ENCODE measurements at places on chromosomes 3 and 15. TPM values are rescaled to one million over a fixed set of nuclear protein-coding genes. Genes with fewer than 3 reads are reported as not detected.

DNA sequence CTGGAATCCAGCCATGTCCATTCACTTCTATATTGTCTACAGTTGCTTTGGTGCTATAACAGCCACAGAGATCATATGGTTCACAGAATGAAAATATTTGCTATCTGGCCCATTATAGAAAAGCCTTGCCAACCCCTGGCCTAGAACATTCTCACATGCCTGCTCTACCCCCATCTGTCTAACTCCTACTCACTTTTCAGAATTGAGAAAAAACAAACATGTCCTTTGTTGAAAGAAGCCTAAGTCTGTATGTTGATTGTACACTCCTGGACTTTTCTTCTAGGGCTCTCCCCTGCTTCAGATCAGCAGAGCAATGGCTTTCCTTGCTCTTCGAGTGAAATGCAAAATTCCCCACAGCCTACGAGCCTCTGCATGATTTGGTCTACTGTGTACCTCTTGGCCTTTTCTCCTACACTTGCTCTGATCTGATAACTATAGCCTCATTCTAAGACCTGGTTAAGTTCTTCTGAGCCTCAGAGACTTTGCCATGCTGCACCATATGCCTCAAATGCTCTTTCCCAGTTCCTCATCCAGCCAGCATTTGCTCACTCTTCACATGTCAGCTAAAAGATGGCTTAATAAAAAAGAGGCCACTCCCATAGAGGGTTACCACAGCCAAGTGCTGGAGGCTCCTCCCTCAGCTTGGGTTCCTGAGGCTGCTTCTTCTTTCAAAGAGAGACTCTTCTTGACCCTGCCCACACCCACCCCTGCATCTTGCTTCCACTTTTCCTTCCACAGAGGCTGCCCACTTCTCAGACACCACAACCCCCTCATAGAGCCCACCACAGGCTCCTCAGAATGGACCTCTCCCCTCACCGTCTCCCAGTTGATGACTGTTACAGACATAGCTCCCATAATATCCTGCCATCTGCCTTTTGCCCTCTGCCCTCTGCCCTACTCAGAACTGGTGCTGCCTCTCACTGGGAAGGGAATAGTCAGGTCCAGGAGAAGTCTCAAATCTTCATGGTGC, 22.9 kb upstream of the DCLK3 start:
- H3K4me1 ChIP-seq, result no peaks in the 10 kb centered on the region
- H3K27ac ChIP-seq, result no peak overlapping the region
- DNase-seq, result no peak

OCA2 gene
- total RNA-seq, result not detected

DNA sequence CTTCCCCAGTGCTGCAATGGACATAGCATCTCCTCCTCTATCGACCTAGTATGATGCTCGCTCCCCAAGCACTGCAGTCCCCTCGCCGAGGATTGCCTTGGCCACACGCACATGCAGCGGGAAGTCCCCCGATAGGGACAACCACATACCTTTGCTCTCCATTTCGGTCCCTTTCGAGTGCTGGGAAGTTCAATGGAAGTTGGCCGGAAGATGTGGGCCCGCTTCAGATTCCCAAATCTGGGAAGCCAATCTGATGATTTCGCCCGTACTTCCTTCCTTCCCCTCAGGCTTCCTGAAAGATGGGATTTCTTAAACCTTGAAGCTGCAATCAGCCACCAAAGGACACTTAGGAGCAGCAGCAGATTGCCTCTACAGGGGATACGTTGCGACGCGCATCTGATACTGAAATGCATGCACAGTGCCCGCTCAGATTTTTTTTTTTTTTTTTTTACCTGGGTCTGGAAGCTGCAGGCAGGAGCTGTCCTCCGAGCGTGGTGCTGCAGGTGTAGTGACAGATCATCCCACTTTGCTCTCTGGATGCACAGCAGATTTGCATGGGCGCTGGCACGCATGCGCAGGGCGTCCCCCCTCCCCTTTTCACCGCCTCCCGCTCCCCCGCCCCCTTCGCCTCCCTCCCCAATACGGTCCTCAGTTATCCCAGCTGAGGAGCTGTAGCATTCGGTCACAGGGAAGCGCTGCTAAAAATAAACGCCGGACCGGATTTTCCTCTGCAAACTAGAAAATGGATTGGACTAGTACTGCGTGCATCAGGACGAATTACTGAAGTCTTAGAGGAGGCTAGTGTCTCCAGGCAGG, at the start of gene FGF12:
Gene FGF12 (minus strand): TSS at position 510 of the 816 bp plus-strand sequence.
- H3K27ac ChIP-seq, result no peak within 1 kb of the TSS
- no peaks in the 10 kb centered on the region for H3K4me1 ChIP-seq
- no peak within 1 kb of the TSS for H3K4me3 ChIP-seq
- H3K36me3 ChIP-seq, result no peaks in the 10 kb centered on the region
- DNase-seq, result peak; percentile 12

DNA sequence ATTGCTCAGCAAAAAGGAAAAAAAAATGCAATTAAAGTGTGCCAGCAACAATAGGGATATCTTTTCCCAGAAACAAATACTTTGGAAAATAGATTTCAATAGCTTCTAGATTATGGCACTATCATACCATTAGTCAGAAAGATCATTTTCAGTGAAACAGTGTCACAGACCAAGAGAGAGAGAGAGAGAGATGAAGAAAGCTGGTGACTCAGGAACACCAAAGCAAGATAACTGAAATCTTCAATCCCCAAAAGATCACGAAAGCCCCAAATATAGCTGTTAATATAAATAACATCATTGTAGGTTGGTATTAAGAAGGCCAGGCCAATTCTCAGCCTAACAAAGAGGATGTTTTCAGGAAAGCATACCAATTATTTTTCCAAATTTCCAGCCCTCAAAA, 57.4 kb downstream of the ZIC4 start:
- no peak overlapping the region for H3K4me3 ChIP-seq
- no peaks in the 10 kb centered on the region for H3K4me1 ChIP-seq
- no peak for DNase-seq
- no peaks in the 10 kb centered on the region for H3K36me3 ChIP-seq

LAMB2 gene
- total RNA-seq, result 667 TPM

CLSTN2 gene
- total RNA-seq, result 3.5 TPM

- H3K36me3 ChIP-seq, result no peaks in the 10 kb centered on the region
- DNase-seq, result no peak
- no peaks in the 10 kb centered on the region for H3K27me3 ChIP-seq
- H3K4me1 ChIP-seq, result no peaks in the 10 kb centered on the region
- peak overlapping the region; percentile 95 for H3K4me3 ChIP-seq
- peak overlapping the region; percentile 98 for H3K27ac ChIP-seq
These were observed 1.3 kb downstream of the DENND4A start for GRCh38 chr15:65790694-65791334.

HESX1 gene
- total RNA-seq, result 3.6 TPM

DNA sequence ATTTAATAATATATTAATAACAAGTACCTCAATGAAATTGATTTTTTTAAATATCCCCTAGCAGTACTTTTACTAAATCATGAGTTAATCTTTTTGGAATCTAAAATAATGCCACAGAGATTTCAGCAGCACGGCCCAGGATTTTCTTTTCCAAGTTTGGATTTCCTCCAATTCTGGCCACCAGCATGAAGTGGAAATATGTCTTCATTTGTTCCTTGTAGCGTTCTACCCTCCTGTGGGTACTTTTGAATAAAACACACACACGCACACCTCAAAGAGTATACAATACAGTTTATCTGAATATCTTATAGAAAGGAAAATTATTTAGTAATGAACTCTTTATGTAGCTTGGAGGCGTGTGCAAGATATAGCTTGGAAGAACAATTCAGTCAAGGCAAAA, 125.1 kb upstream of the STT3B start:
- H3K36me3 ChIP-seq, result no peaks in the 10 kb centered on the region
- no peak overlapping the region for H3K4me3 ChIP-seq
- no peaks in the 10 kb centered on the region for H3K27me3 ChIP-seq
- no peaks in the 10 kb centered on the region for H3K4me1 ChIP-seq
- no peak overlapping the region for H3K27ac ChIP-seq

- no peaks in the 10 kb centered on the region for H3K4me1 ChIP-seq
- DNase-seq, result no peak
- H3K27ac ChIP-seq, result no peak overlapping the region
These were observed 360.8 kb upstream of the PROK2 start for GRCh38 chr3:72145506-72146380.

DNA sequence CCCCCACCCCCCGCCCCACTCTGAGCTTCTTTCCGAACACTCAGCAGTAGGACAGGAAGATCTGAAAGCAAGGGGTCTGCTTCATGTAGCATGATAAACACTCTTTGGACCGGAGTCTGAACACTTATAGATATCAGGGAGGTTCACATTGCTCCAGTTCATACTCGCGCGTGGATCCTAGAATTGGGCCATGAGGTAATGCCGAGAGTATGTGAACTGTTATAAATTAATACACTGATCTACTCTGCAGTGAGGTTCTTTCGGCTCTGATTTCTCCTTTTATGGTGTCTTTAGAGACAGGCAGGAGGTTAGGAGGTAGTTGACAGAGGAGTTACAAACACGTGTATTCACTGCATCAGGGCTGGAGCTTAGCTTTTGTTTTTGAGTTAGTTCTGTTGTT, 223.0 kb downstream of the THSD4 start:
- no peaks in the 10 kb centered on the region for H3K4me1 ChIP-seq
- no peaks in the 10 kb centered on the region for H3K27me3 ChIP-seq
- DNase-seq, result no peak

GPR149 gene
- total RNA-seq, result 0.09 TPM

Data from prostate gland (tissue), 2 donors.